ENCODE measurements at places on chromosomes 3 and 15.

- no peak for DNase-seq
These were observed 318.9 kb upstream of the CHRM5 start for GRCh38 chr15:33649217-33649933.

DNA sequence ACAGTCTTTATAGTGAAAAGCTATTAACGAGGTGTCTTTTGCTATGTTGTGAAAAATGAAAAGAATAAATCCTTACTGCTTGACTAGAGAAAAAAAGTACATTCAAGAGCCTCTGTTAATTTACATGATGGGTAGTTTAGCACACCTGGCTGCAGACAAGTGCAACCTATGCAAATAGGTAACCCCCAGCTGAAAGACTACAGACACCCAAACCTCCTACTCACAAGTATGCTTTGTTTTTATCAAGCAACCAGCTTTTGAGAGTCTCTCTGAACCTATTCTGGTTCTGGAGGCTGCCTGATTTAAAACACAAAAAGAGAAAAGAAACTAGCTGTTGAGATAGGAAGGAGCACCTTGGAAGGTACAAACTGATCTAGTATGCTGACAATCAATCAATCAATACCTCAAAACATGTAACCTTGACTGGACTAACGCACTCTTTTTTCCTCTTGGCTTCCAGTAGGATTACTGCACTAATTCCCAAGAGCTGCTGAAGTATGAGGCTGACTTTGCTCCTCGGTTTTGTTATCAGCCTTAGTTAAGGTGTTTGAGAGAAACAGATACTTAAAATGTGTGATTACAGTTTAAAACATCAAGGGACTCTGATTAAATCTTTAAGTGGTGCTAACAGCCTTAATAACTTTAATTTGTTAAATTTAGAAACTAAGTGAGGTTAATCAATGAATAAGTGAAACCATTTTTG is 63.6 kb downstream of the OSBPL10 start:
- no peak for DNase-seq

DNA sequence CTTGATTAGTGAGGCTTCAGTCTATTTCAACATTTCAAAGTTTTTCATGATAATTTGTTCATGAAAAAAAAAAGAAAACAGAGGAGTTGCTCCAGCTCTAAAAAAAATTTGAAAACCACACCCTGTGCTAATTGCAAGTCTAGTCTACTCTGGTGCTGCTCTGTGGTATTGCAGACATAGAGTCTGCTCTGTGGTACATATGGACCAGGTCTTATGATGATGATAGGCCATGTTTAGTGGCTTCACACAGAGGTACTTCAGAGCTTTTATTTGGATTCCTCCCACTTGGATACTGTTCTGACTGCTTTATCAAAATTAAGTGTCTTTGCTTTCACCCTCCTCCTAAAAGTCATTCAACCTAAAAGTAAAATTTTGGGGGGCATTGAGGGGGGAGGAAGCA is 160.8 kb downstream of the ALCAM start:
- DNase-seq = peak; percentile 80

GRCh38 chr3:162170581-162170980 is 674.0 kb downstream of the OTOL1 start:
- DNase-seq = no peak

GRCh38 chr3:123028233-123028828 is 768 bp upstream of the SEMA5B start:
- peak; percentile 34 for DNase-seq

DNA sequence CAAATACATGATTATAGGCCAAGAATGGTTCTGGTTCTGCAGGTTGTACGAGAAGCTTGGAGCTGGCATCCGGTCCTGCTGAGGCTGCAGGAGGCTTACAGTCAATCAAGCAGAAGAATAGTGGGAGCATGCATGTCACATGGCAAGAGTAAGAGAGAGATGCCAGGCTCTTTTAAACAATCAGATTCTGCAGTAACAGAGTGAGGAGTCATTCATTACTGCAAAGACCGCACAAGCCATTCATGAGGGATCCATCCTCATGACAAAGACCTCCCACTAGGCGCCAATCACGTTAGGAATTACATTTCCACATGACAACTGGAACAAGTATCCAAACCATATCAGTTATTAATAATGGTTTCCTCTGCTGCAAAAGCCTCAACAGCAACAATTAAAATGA is 536.8 kb downstream of the CADM2 start:
- DNase-seq = no peak

GRCh38 chr3:188951734-188952133 is 220.0 kb upstream of the TPRG1 start:
- no peak for DNase-seq

DNA sequence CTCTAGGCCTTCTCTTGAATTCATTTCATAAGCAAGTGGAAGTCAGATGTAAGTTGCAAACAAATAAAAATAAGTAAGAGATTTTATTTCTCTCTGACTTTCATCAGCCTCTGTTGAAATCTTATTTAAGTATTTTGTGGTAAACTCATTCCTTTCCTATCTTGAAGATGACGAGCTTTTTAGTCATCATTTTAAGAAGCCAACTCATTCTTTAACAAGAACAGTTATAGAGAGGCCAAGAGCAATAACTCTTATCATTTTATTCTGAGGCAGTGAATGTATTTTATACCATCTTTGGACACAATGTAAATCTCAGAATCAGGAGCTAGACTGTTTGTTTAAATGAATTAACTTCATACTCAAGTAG is 147.5 kb upstream of the MBNL1 start:
- DNase-seq = no peak

GRCh38 chr3:160343132-160343531 is 55.9 kb downstream of the IFT80 start:
- DNase-seq = peak; percentile 28

DNA sequence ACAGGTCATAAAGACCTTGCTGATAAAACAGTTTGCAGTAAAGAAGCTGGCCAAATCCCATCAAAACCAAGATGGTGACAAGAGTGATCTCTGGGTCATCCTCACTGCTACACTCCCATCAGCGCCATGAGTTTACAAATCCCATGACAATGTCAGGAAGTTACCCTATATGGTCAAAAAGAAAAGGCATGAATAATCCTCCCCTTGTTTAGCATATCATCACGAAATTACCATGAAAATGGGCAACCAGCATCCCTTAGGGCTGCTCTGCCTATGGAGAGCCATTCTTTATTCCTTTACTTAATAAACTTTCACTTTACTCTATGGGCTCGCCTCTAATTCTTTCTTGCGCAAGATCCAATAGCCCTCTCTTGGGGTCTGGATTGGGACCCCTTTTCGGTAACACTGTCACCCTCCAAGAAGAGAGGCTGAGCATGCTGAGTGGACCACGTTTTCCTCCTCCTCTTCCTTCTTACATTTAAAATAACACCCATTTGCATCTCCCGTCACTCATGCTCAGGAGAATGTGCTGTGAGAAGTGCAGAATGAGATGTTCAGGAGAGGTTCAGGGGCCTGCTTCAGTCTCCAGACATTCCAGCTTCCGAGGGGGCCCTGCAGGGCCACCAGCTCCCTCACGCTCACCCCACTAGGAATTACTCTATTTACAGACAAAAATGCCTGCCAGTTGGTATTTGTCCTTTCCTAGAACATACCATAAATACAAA is 47.3 kb downstream of the NSMCE3 start:
- DNase-seq = no peak

GRCh38 chr3:48400824-48401433 is 28.9 kb downstream of the FBXW12 start:
- DNase-seq = peak; percentile 2

GRCh38 chr3:38627956-38628355 is 21.5 kb downstream of the SCN5A start:
- no peak for DNase-seq

GRCh38 chr15:40204100-40204499 is 34.8 kb upstream of the PAK6 start:
- no peak for DNase-seq

- DNase-seq = no peak
These were observed 177.8 kb upstream of the GOLGA6L4 start for GRCh38 chr15:84057714-84058331.

DNA sequence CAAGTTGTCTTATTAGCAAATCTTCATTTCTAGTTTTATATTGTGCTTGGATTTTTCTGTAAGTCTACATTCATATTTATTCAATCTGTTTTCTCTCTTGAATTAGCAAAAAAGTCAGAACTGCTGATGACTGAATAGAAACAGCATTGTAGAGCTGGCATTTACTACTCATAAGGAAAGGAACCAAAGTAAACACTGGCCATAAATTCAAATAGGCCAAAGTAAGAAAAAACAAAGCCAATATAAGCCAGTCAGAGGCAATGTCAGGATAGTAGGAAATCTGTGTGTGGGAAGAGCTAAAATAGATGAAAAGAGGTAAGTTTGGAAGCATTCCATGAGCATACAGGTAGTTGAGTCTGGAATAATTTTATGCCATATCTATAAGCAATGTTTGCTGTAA is 307.2 kb upstream of the SLITRK3 start:
- no peak for DNase-seq

GRCh38 chr15:100175406-100176114 is 166.2 kb downstream of the ADAMTS17 start:
- DNase-seq = no peak

- DNase-seq = no peak
These were observed 197.0 kb upstream of the CFAP20DC start for GRCh38 chr3:59246719-59247401.

GRCh38 chr3:14343338-14344112 is 58.9 kb upstream of the SLC6A6 start:
- no peak for DNase-seq

GRCh38 chr3:16433701-16434151 is 79.8 kb downstream of the RFTN1 start:
- no peak for DNase-seq

DNA sequence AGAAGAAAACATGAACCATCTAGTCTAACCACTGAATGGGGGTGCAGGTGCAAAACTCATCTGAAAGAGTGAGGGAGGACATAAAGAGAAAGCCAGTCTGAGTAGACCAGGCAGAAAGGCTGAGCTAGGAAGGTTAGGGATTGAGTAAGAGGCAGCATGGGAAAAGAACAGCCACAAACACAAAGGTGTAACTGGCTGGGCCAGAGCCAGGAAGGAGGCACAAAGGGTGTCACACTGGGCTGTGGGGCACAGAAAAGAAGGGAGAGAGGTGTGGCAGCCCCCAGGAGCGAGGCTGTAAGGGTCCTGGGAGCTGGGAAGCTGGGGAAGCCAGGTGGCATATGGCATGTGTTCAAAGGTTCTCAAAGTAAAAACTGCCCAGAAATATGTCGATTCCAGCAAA is 18.7 kb downstream of the IGSF11 start:
- no peak for DNase-seq

DNA sequence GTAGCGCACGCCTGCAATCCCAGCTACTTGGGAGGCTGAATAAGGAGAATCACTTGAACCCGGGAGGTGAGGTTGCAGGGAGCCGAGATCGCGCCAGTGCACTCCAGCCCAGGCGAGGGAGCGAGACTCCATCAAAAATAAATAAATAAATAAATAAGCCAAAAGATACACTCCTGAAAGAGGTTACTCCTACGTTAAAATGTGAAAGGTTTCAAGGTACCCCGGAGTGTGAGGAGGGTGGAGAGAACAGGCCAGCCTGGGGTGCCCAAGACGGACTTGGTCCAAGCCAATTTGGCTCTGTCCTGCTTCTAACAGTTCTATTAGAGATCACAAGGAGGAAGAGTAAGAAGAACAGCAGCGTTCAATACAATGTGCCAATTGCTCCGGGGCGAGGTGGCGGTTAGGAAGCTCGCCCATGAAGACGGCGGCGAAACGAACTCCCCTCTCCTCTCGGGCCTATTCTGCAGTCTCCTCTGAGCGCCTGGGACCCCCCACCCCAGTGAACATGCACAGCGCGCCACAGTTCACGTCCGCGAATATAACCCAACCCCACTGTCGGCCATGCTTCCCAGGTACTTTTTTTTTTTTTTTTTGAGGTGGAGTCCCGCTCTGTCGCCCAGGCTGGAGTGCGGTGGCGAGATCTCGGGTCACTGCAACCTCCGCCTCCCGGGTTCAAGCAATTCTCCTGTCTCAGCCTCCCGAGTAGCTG is 942 bp downstream of the ELP6 start:
- DNase-seq = no peak
